T-helper 2 cell treated with Interferon-gamma antibody and Interleukin-4, amounts not matched to agents 5 μg/mL and 100 μg/mL, for 36 hours (primary cell): ENCODE measurements at places on chromosomes 3 and 15.
A peak's percentile ranks its signal among the peaks of the same experiment; 100 is the strongest.

- DNase-seq = no peak
These were observed 30.7 kb downstream of the C3orf38 start for GRCh38 chr3:88180398-88180999.

GRCh38 chr15:83475551-83475950 is 28.4 kb downstream of the SH3GL3 start:
- no peak for DNase-seq

- peak; percentile 58 for DNase-seq
These were observed 37.6 kb upstream of the EPHB3 start for GRCh38 chr3:184523825-184524615.

DNA sequence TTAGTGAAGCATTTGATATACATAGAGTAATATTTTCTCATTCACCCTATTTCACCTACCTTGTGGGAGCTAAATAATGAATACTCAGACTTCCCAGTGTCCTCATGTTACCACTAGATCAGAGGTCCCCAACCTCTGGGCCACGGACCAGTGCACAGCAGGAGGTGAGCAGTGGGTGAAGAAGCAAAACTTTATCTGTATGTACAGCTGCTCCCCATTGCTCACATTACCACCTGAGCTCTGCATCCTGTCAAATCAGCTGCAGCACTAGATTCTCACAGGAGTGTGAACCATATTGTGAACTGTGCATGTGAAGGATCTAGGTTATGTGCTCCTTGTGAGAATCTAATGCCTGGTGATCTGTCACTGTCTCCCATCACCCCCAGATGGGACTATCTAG is 79.4 kb downstream of the RETNLB start:
- no peak for DNase-seq
